CD4-positive, CD25-positive, alpha-beta regulatory T cell (primary cell): ENCODE measurements at places on chromosomes 5 and 9.

DNA sequence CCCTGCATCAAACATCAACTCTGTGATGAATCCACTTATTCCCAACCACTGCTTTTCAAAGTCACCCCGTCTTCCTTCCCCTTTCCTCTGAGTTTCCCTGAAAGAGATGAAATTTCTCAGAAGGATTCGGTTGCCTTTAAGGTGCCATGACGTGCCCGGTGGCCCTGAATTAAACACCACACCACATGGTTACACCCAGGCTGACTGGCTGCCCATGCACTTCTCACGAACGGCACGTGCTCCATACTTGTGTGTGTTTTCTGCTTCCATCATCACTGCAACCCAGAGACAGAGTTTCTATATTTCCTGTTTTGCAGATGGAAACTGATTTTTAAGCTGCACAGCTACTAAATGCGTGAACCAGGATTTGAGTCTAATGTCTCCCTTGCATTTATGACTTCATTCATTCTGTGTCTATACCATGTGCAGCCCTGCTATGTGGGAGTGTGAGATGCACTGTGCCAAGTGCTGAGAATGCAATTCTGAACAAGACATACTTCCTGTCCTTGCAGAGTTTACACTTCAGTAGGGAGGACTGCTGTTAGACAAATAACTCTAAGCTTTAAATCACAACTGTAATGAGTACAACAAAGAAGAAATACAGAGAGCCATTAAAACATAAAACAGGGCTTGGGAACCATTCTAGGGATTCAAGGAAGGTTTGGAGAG, 162.9 kb downstream of the NXNL2 start:
- DNase-seq, result no peak
- H3K4me1 ChIP-seq, result no peaks in the 10 kb centered on the region
- H3K4me3 ChIP-seq, result no peak overlapping the region
- H3K36me3 ChIP-seq, result no peaks in the 10 kb centered on the region
- no peaks in the 10 kb centered on the region for H3K27me3 ChIP-seq

GRCh38 chr9:70192707-70193106, 66.1 kb upstream of the SMC5 start:
- no peaks in the 10 kb centered on the region for H3K4me1 ChIP-seq
- no peak overlapping the region for H3K4me3 ChIP-seq
- H3K27ac ChIP-seq, result no peak overlapping the region
- peaks cover 3% of the 10 kb centered on the region for H3K27me3 ChIP-seq

- no peaks in the 10 kb centered on the region for H3K27me3 ChIP-seq
- H3K36me3 ChIP-seq, result peaks cover 4% of the 10 kb centered on the region
- no peak for DNase-seq
- H3K4me1 ChIP-seq, result peaks cover 12% of the 10 kb centered on the region
- no peak overlapping the region for H3K4me3 ChIP-seq
- no peak overlapping the region for H3K27ac ChIP-seq
Observed at GRCh38 chr9:137194909-137195308, 5.6 kb downstream of the TPRN start.

DNA sequence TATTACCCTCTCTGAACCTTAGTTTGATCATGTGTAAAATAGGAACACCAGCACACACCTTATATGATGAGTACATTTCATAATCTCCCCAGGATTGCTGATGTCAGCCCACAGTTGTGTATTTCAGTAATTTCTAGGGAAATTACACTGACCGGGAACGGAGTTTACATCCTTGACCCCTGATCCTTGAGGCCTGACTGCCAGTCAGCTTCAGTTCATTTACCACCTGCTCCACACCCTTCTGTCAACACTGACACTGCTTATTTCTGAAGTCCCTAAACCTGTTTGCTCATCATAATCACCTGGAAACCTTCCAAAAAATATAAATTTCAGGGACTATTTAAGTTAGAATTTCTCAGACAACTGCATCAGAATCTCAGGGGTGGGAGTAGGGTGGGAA, 55.3 kb downstream of the ZNF622 start:
- H3K4me1 ChIP-seq, result no peaks in the 10 kb centered on the region
- H3K36me3 ChIP-seq, result no peaks in the 10 kb centered on the region
- no peak overlapping the region for H3K4me3 ChIP-seq
- peaks cover 3% of the 10 kb centered on the region for H3K27me3 ChIP-seq
- DNase-seq, result no peak

GRCh38 chr9:73200694-73201452, 49.2 kb downstream of the ANXA1 start:
- peaks cover 9% of the 10 kb centered on the region for H3K27me3 ChIP-seq
- H3K4me1 ChIP-seq, result no peaks in the 10 kb centered on the region
- DNase-seq, result no peak

- peaks cover 5% of the 10 kb centered on the region for H3K4me1 ChIP-seq
- H3K4me3 ChIP-seq, result no peak overlapping the region
- H3K27me3 ChIP-seq, result no peaks in the 10 kb centered on the region
- DNase-seq, result no peak
- H3K36me3 ChIP-seq, result no peaks in the 10 kb centered on the region
- H3K27ac ChIP-seq, result no peak overlapping the region
Observed at GRCh38 chr9:99868845-99869244, 37.6 kb upstream of the STX17 start.

GRCh38 chr5:126536874-126537273, 58.1 kb downstream of the ALDH7A1 start:
- H3K27ac ChIP-seq, result no peak overlapping the region
- H3K36me3 ChIP-seq, result no peaks in the 10 kb centered on the region
- no peak for DNase-seq
- no peak overlapping the region for H3K4me3 ChIP-seq
- H3K27me3 ChIP-seq, result no peaks in the 10 kb centered on the region

- DNase-seq, result no peak
- H3K4me3 ChIP-seq, result no peak overlapping the region
- H3K27me3 ChIP-seq, result no peaks in the 10 kb centered on the region
- H3K4me1 ChIP-seq, result no peaks in the 10 kb centered on the region
- no peak overlapping the region for H3K27ac ChIP-seq
Observed at GRCh38 chr5:116898917-116899316, 324.3 kb upstream of the SEMA6A start.

DNA sequence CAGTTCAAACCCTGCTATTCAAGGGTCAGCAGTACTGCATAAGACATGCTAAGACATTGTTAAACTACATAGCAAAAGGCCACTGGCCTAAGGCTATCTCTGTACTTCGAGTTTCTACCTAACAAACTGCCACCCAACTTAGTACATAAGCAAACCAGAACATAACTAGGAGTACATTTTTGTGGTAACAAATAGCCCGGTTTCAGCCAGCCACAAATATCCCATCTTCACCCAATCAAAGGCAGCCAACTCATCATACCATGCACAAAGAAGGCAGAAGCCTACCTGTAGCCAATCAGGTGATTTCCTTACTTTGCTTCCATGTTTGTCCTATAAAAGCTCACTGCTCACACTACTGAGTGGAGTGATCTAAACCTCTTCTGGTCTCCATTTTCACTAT, 201.4 kb downstream of the SMARCA2 start:
- no peak overlapping the region for H3K4me3 ChIP-seq
- no peaks in the 10 kb centered on the region for H3K4me1 ChIP-seq
- no peak overlapping the region for H3K27ac ChIP-seq
- H3K36me3 ChIP-seq, result no peaks in the 10 kb centered on the region
- H3K27me3 ChIP-seq, result no peaks in the 10 kb centered on the region

- no peak overlapping the region for H3K4me3 ChIP-seq
- H3K36me3 ChIP-seq, result no peaks in the 10 kb centered on the region
- H3K27me3 ChIP-seq, result peaks cover 18% of the 10 kb centered on the region
- no peak overlapping the region for H3K27ac ChIP-seq
- no peak for DNase-seq
- no peaks in the 10 kb centered on the region for H3K4me1 ChIP-seq
Observed at GRCh38 chr5:176637556-176637955, 7.1 kb downstream of the EIF4E1B start.

DNA sequence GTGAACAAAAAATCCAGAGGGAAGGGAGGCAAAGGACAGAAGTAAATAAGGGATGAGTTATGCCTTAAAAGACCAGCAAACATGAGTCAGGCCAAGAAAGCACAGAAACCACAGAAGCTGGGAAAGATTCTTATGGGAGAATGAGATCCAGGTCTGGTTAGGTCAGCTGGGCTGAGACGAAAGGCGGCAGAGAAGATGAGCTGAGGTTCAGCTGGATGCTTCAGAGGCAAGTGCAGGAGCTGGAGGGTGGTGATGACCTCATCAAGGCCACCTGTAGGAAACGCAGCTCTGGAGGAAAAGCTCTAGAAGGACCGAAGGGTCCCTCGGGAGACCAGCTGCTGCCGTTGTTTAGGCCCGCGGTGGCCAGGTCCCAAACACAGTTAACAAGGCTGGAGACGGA, 152.0 kb downstream of the MYO10 start:
- H3K27ac ChIP-seq, result no peak overlapping the region
- H3K4me3 ChIP-seq, result peak overlapping the region; percentile 42
- H3K36me3 ChIP-seq, result no peaks in the 10 kb centered on the region
- DNase-seq, result no peak
- no peaks in the 10 kb centered on the region for H3K27me3 ChIP-seq
- H3K4me1 ChIP-seq, result peaks cover 5% of the 10 kb centered on the region

DNA sequence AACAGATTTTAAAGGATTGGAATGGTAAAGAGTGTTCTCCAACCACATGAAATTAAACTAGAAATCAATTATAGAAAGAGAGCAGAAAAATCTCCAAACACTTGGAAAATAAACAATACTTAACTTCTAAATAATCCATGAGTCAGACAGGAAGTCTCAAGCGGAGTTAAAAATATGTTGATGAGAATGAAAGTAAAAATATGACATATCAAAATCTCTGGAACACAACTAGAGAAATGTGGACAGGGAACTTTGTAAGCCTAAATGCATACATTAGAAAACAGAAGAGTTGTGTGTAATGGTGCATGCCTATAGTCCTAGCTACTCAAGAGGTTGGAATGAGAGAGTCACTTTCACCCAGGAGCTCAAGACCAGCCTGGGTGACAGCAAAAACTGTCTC, 47.9 kb upstream of the ZNF618 start:
- H3K4me1 ChIP-seq, result no peaks in the 10 kb centered on the region
- H3K4me3 ChIP-seq, result no peak overlapping the region
- DNase-seq, result no peak
- H3K27me3 ChIP-seq, result peaks cover 2% of the 10 kb centered on the region
- H3K27ac ChIP-seq, result no peak overlapping the region
- H3K36me3 ChIP-seq, result no peaks in the 10 kb centered on the region

DNA sequence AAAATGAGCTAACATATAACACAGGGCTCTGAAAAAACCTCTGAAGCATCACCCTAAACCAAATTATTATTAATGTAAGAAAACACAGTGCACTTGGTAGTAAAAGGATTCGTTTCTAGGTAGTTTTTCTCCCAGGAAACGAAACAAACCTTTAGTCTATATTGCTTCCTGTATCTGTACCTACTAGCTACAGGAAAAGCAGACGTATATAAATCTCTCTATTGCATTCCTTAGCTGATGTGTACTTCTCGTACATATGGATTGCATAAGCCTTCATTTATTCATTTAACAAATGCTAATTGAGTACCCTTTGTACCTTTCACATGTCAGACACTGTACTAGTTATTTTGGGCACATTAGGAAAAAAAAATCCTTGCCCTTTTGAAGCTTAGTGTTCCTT, 85.0 kb upstream of the RASA1 start:
- peak overlapping the region; percentile 72 for H3K4me3 ChIP-seq
- no peaks in the 10 kb centered on the region for H3K4me1 ChIP-seq
- H3K27ac ChIP-seq, result no peak overlapping the region
- no peaks in the 10 kb centered on the region for H3K27me3 ChIP-seq
- DNase-seq, result no peak

GRCh38 chr5:149961957-149962409, 1.4 kb downstream of the SLC26A2 start:
- H3K4me3 ChIP-seq, result peak overlapping the region; percentile 81
- H3K36me3 ChIP-seq, result no peaks in the 10 kb centered on the region
- peaks cover 20% of the 10 kb centered on the region for H3K4me1 ChIP-seq
- no peak overlapping the region for H3K27ac ChIP-seq
- no peaks in the 10 kb centered on the region for H3K27me3 ChIP-seq
